ENCODE measurements at places on chromosomes 2 and 18. TPM values are rescaled to one million over a fixed set of nuclear protein-coding genes. Genes with fewer than 3 reads are reported as not detected.

Gene COL6A3
- polyA plus RNA-seq = 10.3 TPM

Gene RAD51AP2
- 0.28 TPM for polyA plus RNA-seq

Gene WNT10A
- polyA plus RNA-seq = 13.7 TPM

Gene RIT2
- polyA plus RNA-seq = not detected

Gene SP140
- 0.71 TPM for polyA plus RNA-seq

Gene CCL20
- 56.3 TPM for polyA plus RNA-seq

Gene ABCG8
- not detected for polyA plus RNA-seq

Gene GRP
- polyA plus RNA-seq = not detected

Gene RBKS
- 2.6 TPM for polyA plus RNA-seq

Gene REG3G
- not detected for polyA plus RNA-seq

Gene BCL11A
- 25.5 TPM for polyA plus RNA-seq

Gene TTLL4
- polyA plus RNA-seq = 11.5 TPM

Gene SLC40A1
- 7.0 TPM for polyA plus RNA-seq

Gene BOLL
- polyA plus RNA-seq = not detected

Gene RNF152
- 1.2 TPM for polyA plus RNA-seq

Gene RNF144A
- polyA plus RNA-seq = 2.4 TPM

Gene DUSP28
- 3.5 TPM for polyA plus RNA-seq

Gene GPBAR1
- polyA plus RNA-seq = 0.45 TPM

Gene GATA6
- polyA plus RNA-seq = 0.41 TPM

Gene NYAP2
- polyA plus RNA-seq = 0.08 TPM

Gene CYP26B1
- polyA plus RNA-seq = 1.7 TPM

Gene TOGARAM2
- polyA plus RNA-seq = 0.42 TPM

Gene LCT
- polyA plus RNA-seq = not detected

Gene MYO1B
- 25.6 TPM for polyA plus RNA-seq

Gene ZNF892
- 0.20 TPM for polyA plus RNA-seq

Measured in esophagus (tissue), 2 donors.